ENCODE measurements at places on chromosomes 3 and 15.
A peak's percentile ranks its signal among the peaks of the same experiment; 100 is the strongest.

DNA sequence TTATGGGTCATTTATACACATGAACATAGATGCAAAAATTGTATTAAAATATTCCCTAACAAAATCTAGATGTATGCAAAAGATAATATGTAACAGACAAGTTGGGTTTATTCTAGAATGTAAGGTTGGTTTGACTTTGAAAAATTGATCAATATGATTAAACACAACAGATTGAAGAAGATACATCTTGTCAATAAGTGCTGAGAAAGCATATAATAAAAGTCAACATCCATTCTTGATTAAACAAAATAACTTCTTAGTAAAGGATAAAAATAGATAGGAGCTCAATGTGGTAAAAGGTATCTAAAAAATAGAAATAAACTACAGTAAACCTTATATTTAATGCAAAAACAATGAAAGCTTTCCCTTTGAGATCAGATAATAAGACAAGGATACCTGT is 38.3 kb downstream of the CCDC39 start:
- H3K4me1 ChIP-seq = no peaks in the 10 kb centered on the region
- H3K27ac ChIP-seq = no peak overlapping the region
- H3K4me3 ChIP-seq = no peak overlapping the region

DNA sequence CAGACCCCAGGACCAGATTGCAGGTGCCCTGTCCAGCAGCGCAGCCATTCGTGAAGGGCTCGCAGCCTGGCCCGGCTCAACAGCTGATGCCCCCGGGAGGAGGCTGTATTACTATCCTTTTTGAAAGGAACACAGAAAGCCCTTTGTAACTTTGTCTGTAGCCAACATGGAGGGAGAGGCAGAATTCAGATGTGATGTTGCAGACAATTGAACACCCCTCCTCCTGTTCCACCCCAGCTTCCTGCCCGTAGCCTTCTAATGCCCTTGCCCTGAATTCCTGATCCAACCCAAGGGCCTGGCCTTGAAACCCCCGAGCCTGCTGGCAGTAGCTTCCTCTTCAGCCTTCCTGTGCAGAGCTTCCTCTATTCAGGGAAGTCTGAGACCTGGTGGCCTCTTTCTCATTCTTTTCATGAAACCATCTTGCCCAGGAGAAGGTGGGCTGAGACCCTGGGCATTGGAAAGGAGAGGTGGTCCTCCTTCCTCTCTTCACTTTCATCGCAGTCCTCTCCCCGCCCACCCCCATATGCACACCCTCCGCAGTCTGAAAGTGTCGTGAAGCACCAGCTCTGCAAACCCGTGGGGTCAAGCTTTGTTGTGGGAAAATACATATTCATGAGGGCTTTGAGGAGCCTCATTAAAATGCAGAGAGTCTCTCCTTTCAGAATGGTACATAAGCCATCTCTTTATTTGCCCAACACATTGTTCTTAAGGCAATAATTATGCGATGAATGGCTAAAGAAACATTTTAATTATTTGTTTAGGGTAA is 109.2 kb downstream of the APBA2 start:
- no peaks in the 10 kb centered on the region for H3K27me3 ChIP-seq
- H3K4me1 ChIP-seq = no peaks in the 10 kb centered on the region
- peak overlapping the region; percentile 90 for H3K27ac ChIP-seq
- no peaks in the 10 kb centered on the region for H3K36me3 ChIP-seq

DNA sequence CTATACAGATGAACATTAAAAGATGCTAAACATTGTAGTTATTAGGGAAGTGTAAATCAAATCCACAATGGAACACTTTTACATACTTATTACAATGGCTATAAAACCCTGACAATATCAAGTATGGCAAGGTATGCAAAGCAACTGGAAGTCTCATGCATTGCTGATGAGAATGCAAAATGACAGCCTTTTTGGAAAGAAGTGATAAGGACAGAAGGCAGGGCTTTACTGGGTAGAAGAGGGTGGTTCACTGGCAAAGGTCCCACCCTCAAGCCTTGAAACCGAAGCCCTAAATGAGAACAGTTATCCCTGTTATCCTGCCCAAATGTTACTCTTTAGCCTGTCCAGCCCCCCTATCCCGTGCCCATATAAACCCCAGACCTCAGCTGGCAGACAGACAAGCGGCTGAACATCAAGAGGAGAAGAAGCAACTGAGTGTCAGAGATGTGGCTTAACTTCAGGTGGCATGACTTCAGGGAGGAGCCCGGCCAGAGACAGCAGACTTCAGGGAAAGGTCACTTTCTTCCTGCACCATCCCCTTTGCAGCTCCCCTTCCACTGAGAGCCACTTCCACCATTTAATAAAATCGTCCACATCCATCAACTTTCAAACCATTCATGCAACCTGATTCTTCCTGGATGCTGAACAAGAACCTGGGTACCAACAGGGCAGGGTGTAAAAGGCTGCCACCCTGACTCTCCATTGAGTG is 732 bp upstream of the GCSAM start:
- no peaks in the 10 kb centered on the region for H3K36me3 ChIP-seq
- H3K4me1 ChIP-seq = peaks cover 5% of the 10 kb centered on the region
- no peak overlapping the region for H3K4me3 ChIP-seq
- H3K27me3 ChIP-seq = no peaks in the 10 kb centered on the region

DNA sequence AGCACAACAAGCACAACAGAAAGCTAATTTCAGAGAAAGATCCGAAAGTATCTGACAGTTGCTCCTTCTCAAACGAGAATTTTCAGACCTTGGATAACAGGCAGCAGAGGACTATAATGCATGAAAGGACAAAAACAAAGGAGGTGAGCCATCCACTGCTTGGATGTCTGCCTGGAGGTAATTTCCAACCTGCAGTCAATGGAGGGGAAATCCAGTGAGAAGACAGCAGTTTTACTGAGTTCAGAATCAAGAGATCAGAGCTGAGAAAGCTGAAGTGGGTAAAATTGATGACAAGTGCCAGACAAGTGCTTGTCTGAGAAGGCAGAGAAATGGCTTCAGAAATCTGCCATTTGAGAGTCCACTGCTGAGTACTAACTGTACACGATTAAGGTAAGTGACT is 22.1 kb downstream of the UBE3A start:
- DNase-seq = no peak
- no peak overlapping the region for H3K4me3 ChIP-seq
- H3K4me1 ChIP-seq = peaks cover 5% of the 10 kb centered on the region
- no peak overlapping the region for H3K27ac ChIP-seq
- peaks cover 21% of the 10 kb centered on the region for H3K36me3 ChIP-seq

- H3K36me3 ChIP-seq = no peaks in the 10 kb centered on the region
- DNase-seq = peak; percentile 84
- H3K27ac ChIP-seq = no peak overlapping the region
- H3K27me3 ChIP-seq = peaks cover 17% of the 10 kb centered on the region
- H3K4me3 ChIP-seq = peak overlapping the region; percentile 74
Observed at GRCh38 chr15:91853948-91854638, 585 bp downstream of the SLCO3A1 start.

Measured in endodermal cell (in vitro differentiated cells).